Right kidney (tissue), 9 donors: ENCODE measurements at places on chromosomes 5 and 9.
A peak's percentile ranks its signal among the peaks of the same experiment; 100 is the strongest.

GRCh38 chr5:53515988-53516387, 35.6 kb downstream of the FST start:
- DNase-seq: no peak

GRCh38 chr5:59684388-59685190, 208.9 kb downstream of the PDE4D start:
- no peak for DNase-seq

- peak; percentile 2 for DNase-seq
Measured at GRCh38 chr5:119570910-119571309, 58.4 kb upstream of the FAM170A start.

GRCh38 chr9:126906091-126906490, 8.5 kb upstream of the RALGPS1 start:
- no peak for DNase-seq

DNA sequence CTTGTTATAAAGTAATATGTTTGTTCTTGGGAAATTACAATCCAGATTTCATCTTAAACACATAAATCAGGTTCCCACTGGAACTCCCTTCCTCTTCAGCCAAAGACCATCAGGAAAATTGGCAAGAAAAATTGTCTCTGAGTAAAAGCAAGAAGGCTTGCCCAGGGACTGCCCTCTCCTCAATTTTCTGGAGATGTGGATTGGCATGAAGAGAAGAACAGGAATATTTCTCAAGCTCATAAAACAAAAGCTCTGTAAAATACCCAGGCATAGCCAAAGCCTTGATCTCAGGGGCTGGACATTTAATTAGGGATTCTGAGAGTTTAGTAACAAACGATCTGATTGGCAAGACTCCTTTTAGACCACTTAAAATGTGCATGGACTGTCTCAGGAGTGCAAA, 223.4 kb downstream of the ZNF608 start:
- DNase-seq: no peak

DNA sequence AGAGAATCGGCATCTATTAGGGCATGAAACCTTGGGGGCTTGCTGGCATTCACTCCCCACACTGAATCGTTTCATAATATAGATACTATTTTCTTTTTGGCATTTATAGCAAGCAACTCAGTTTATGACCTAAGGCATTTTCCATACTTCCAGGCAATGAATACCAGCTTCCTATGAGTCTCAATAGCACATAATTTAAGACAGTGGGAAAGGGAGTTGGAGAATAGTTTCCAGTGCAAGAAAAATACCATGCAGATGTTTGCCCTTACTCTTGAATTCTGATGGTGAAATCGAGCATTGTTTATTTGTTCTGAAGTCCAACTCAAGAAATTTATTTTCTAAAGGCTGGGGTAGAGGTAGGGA, 175.8 kb upstream of the KLF9 start:
- DNase-seq: no peak

- no peak for DNase-seq
Measured at GRCh38 chr9:112179816-112180215, 4.7 kb upstream of the SUSD1 start.

GRCh38 chr9:34332076-34332964, 3.0 kb downstream of the NUDT2 start:
- peak; percentile 17 for DNase-seq

GRCh38 chr5:158852622-158853021, 247.1 kb downstream of the EBF1 start:
- DNase-seq: no peak

DNA sequence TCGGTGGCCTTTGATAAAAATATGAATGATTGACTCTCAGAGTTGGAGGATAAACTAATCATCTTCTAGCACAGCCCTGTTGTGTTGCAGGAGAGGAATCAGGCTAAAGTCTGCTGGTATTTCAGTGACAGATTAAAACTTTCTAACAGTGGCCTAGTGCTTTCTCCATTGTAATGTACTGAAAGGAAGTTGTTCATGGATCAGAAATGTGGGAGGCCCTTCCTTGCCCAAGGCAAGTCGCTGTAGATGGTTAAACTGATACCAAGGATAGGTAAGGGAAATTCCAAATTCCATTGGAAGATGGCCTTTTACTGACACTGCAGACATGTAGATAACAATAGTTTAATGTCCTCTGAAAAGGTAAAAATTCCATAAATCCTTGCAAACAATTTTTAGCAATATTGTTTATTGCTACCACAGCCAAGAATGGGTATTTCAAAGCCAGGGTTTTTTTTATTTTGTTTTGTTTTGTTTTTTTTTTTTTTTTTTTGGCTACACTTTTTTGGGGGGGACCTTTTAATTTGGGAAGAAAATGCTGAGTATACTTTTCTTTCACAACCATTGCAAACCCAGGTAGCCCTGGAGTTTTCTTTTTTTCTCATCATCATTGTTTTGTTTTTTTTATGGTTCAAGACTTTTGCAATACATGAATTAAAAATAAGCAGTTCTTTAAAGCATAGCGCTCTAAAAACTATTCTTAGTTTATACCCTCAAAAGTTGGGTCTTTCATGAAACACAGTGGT, 35.5 kb downstream of the WDR36 start:
- no peak for DNase-seq

DNA sequence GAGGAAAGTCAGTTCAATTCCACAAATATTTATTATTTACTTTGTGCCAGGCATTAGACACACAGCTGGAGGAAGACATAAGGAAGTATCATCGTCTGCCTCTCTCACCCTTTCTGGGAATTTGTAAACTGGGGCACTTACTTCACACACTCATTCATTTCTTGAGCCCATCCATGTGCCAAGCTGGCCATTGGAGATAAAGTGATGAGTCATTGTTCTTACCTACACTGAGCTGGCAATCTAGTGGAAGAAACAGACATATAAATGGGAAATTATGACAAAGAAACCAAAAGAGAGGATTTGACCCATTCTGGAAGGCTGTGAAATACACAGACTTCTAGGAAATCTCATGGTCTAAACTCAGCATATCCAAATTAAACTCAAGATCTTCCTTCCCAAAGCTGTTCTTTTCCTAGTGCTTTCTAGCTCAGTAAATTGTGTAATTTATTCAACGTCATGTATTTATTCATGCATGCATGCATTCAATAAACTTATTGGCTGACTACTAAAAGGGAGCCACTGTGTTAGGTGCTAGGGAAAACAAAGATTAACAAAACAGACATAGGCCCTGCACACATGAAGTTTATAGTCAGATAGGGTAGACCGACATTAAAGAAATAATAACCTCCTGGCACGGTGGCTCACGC, 65.3 kb downstream of the SH3RF2 start:
- no peak for DNase-seq

GRCh38 chr5:139267481-139267880, 26.1 kb upstream of the MATR3 start:
- DNase-seq: no peak

GRCh38 chr9:129316281-129317030, 138.4 kb upstream of the IER5L start:
- DNase-seq: no peak

DNA sequence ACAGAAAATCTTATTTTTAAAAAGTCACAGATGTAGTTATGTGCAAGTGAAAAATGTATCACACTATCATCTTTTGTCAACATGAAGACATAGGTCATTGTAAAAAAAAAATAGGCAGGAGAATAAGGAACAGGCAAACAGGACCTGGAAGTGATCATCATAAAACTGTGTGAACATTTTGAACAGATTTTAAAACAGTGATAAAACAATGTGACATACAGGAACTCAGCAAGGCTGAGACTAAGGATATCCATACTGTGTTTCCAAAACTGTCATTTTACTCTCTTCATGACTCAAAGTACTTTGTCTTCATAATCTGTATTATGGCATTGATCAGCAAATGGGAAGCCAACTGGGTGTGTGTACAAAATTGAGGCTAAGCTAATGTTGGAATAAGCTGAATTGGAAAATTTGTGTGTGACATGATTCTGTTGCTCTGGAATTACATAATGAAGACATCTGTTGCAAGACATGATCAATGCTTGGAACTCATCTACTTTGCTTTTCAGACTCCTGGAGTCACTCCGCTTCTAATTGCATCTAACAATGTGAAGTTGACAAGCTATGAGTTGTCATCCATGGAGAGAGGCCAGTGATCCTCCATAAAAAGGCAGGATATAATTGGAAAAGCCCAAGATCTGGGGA, 978.7 kb upstream of the NUDT12 start:
- DNase-seq: no peak

GRCh38 chr9:72623156-72623555, 101.7 kb downstream of the TMC1 start:
- DNase-seq: no peak

GRCh38 chr5:9617221-9617620, 12.9 kb downstream of the TAS2R1 start:
- DNase-seq: peak; percentile 18

GRCh38 chr5:22593592-22593991, 259.6 kb downstream of the CDH12 start:
- no peak for DNase-seq

- no peak for DNase-seq
Measured at GRCh38 chr5:112122353-112122752, 296.7 kb downstream of the EPB41L4A start.

DNA sequence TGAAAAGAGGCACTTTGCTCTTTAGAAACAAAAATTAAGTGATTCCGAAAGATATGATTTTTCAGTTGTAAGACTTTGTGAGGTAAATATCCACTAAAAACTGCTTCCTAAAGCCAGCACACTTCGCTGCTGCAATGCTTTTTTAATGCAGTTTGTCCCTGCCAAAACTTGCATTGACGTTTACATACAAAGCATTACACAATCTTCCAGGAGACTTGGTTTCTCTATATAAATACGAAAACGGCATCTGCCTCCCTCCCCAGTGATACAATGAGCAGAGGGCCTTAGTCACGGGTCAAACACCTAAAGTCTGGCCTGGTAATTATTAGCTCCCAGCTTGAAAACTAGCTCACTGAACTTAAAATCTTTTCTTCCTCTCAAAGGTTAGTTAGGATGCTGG, 170.7 kb downstream of the TSSK1B start:
- no peak for DNase-seq

GRCh38 chr9:108473209-108474112, 382.3 kb downstream of the ACTL7B start:
- DNase-seq: peak; percentile 21

- no peak for DNase-seq
Measured at GRCh38 chr9:121906074-121906870, 186.8 kb downstream of the TTLL11 start.

GRCh38 chr9:1096155-1096964, 46.2 kb downstream of the DMRT2 start:
- no peak for DNase-seq

DNA sequence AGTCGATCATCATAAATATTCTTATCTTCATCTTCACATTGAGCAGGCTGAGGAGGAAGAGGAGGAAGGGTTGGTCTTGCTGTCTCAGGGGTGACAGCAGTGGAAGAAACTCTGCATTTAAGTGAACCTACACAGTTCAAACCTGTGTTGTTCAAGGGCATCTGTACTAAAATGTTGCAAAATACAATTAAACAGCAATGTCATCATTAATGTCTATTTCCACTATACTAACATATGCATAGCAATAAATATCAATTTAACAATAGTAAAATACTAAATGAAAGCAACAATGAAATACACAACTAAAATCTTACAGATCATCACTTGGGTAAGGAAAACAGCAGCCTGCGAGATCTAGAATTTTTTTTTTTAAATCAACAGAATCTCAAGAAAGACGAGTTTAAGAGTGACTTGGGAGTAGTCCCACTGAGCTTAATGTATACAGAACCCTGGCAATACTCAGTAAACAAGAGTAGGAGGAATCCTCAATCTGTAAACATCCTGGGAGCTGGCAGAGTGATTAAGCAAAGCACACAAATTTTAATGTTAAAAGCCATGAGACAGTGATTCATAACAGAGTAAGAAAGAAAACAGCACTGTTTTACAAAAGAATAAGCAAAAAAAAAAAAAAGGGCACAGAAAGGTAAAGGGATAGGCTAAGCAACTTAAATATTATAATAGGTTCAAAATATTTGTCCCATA, 10.0 kb downstream of the HOMER1 start:
- no peak for DNase-seq

- no peak for DNase-seq
Measured at GRCh38 chr9:127128341-127129072, 6.1 kb upstream of the ANGPTL2 start.

GRCh38 chr5:14676320-14676719, 11.8 kb downstream of the OTULIN start:
- DNase-seq: no peak

DNA sequence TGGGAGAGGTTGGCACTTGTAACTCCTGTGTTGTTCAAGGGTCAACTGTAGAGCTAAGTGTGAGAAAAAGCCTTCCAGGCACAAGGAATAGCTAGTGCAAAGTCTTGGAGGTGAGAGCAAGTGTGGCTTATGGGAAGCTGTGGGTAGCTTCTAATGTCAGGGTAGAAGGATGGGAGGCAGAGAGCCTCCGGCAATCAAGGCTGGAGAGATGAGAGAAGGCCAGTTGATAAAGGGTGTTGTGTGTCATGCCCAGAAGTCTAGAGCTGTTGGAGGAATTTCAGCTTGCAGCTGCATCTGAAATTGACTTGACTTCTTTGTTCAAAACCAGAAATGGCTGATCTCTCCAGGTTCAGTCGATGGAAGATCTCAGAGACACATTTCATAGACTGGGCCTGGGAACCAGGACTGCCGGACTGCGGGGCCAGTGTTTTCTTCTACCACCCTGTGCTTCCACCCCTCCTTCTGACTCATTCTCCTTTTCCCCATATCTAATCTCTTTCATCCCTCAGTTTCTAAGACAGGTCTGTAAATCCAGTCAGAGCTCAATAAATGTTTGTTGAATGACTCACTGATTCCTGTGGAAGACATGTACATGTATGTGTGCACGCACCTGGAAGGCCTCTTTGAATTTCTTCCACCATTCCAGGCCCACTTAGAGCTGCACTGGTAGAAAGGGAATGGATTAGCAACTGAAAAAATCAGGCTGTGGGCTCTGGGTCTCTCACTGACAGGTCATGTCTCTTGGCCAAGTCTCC, 67.8 kb upstream of the KLF4 start:
- DNase-seq: no peak

DNA sequence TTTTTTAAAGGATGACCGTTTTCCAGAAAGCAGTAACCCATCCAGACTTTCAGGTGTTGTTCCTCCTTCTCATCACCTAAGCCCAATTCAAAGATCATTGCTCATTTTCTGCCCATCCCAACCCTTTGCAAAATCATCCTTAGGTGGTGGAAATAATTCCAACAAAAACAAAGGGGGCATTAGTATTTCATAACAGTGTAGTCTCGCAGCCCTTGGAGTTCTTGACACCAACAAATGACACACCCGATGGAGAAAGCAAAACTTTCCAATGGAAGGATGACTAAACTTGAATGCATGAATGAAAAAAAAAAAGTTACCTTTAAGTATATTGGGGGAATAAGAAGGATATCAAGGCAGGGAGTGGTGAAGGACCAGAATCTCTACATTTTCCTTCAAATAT, 117.0 kb downstream of the PAPPA start:
- DNase-seq: no peak

DNA sequence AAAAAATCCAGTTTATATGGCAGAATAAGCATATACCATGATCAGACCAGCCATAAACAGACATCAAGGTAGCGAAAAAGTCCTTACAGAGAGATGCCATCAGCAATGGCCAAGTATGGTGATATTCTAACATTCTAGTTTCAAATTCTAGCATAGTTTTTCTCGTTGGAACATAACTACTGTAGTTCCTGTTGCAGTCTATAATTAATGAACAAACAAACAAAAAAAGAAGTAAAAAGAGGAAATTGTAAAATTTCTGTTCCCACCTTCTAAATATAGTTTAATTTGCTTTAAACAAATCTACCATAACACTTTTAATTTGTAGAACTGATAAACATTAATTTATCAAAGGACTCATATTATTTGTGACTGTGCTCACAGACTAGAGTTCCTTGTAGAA, 9.9 kb upstream of the CD180 start:
- DNase-seq: no peak
